Peyer's patch (tissue), 4 donors: ENCODE measurements at places on chromosomes 11 and 22. TPM values are rescaled to one million over a fixed set of nuclear protein-coding genes. Genes with fewer than 3 reads are reported as not detected.
A peak's percentile ranks its signal among the peaks of the same experiment; 100 is the strongest.

DNA sequence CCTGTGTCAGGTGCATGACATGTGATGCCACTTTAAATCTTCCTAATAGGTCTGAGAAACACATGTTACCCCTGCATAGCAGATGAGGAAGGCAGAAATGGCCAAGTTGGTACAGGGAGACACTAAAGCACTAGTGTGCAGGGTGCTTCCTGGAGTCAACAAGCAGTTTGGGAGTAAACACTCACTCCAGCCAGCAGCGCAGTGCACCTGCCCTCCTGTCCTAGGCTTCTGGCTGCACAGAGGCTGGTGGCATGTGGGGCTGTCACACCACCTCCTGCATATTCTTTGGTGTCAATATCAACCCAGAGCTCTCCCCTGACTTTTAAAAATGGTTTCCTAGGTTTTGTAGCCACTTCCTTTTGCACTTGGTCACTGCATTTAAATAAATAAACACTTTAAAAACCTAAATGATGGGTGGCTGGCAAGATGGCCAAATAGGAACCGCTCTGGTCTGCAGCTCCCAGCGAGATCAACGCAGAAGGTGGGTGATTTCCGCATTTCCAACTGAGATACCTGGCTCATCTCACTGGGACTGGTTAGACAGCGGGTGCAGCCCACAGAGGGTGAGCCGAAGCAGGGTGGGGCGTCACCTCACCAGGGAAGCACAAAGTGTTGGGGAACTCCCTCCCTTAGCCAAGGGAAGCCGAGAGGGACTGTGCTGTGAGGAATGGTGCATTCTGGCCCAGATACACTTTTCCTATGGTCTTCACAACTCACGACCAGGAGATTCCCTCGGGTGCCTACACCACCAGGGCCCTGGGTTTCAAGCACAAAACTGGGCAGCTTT lies 33.5 kb downstream of the GAB4 start:
- DNase-seq: no peak

DNA sequence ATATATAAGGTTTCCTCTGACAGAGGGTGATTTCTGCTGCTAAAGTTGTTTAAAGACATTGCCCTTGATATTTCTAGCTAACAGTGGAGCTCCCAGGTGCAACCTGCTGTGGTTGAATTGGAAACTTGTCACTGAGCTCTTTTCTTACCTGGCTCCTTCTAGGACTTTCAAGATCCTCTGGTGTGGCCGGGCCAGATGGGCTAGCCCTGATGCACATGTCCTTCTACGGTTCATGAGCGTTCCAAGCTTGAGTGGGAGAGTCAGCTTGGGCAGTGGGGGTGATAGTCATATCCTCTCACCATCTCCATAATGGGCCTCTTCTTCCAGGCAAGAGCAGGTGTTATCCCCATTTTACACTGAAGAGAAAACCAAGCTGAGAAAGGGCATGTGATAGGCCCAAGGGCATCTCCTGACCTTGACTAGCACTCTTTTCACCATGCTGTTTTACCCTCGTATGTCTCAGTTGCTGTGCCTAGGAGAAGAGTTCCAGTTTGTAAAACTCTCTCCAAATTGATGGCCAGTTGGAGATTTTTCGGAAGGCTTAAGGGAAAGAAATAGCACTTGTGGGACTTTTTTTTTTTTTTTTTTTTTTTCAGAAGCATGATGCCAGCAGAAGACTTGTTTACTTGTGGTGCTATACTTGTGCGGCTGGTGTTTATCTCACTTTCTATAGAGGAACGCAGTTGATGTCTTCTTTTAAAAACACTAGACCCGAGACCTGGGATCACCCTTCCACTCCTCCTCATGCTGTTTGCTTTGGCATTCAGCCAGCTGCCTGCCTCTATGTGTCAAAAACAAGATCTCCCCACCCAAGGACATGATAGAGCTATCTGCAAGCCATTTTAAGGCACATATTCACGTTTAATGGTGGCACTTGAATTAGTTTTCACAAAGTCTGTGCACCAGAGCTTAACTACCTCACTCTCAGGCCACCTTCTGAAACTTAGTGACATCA lies 32.6 kb downstream of the TEAD1 start:
- no peak for DNase-seq

GRCh38 chr11:131481303-131481702 lies 110.9 kb downstream of the NTM start:
- no peak for DNase-seq

- DNase-seq: no peak
Measured at GRCh38 chr11:123253911-123254310, 58.9 kb upstream of the CLMP start.

GRCh38 chr11:102476812-102477211 lies 24.2 kb upstream of the TMEM123 start:
- DNase-seq: no peak

GRCh38 chr22:50529416-50529896 lies 356 bp downstream of the TYMP start:
- DNase-seq: no peak

THOC5 gene
- 191 TPM for total RNA-seq

HTR3A gene
- total RNA-seq: 1.7 TPM

SGSM1 gene
- total RNA-seq: 3.3 TPM

DNA sequence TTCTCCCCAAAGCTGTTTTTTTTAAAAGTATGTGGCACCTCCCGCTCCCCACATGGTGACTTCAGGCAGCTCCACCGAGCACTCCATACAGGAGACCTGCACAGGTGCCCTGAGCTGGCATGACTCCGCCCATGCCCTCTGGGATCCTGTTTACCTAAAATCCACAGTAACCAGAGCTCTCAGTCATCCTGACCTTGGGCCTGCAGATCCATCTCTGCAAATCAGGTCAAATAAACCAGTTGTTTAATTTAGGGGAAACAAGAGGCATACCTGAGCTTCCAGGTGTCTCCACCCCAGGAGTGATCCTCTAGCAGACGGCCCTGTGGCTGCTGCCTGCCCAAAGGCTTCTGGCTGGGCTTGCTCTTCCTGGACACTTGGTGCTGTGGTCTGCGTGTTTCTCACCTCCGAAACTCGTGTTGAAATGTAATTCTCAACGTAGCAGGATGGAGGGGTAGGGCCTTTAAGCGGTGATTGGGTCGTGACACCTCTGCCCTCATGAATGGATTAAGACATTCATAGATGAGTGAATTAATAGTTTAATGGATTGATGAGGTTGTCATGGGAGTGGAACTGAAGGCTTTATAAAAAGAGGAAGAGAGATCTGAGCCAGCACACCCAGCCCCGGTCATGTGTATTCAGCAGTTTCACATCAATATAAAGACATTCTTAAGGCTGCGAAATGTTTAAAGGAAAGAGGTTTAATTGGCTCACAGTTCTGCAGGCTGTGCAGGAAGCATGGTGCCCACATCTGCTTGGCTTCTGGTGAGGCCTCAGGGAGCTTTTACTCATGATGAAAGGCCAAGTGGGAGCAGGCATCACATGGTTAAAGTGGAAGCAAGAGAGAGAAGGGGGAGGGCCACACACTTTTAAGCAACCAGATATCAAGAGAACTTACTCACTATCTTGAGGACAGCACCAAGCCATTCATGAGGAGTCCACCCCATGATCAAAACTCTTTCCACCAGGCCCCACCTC lies 34.1 kb downstream of the LINC01488 start:
- no peak for DNase-seq

GRCh38 chr22:25357606-25358420 lies 138.4 kb downstream of the CRYBB2 start:
- peak; percentile 39 for DNase-seq

DNA sequence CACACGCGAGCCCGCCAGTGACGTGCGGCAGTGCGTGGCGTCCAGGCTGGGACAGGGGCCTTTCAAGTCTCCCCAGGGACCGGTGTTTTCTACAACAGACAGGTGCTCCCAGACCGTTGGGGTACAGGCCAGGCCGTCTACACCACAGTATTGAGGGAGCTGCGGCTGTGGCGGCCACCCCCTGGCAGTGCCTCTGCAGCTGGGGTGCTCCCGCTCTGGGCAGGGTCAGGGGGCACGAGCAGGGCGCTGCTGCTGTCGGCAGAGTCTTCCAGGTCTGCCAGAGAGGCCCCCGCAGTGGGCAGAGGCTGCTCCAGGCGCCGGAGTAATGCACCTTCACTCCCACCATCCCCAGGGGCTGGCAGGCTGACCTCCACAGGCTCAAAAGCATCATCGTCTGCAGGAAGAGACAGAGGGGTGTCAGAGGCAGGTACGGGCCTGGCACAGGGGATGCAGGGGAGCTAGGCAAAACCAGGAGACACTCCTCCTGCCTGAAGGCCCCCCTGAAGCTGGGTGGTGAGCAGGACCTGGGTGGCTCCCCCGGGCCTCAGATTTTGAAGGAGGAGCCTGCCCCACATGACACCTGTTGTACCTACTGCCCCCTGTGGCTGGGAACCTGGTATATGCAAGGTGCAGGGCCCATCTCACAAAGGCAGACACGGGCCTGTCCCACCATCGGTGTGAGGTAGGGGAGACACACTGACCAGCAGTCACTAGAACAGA lies 83.3 kb downstream of the DGCR2 start:
- DNase-seq: no peak

DNA sequence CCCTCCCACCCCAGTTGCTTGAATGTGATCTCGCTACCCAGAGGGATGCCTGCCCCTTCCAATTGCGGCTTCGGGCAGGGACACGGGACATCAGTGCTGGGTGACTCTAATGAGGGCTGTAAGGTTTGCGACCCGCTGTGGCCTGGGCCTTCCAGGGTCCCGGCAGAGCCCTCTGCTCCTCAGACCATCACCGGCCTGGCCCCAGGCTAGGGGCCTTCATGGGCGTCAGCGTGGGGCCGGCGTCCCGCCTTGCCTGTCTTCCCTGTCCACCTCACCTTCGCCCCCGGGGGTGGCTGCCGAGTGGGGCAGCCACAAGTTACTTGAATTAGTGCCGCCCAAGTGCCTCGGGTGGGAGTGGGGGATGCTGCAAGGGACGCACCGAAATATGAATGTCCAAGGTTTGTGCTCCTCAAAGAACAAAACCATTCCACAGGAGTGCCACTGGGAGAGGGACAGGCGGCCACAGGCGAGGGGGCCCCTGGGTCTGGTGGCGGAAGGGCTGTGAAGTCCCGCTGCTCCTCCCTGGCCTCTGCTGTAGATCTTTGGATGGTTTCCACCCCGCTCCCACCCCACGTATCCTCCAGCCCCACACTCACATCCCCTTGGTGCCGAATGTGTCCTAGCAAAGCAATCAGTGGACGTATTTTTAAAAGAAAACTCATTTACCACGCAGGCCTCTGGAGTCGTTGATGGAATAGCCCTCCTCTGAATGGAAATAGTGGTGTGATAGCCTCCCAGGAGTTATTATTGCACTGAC lies 317.1 kb downstream of the NTM start:
- no peak for DNase-seq

GRCh38 chr11:11807811-11808782 lies 33.7 kb upstream of the USP47 start:
- DNase-seq: no peak

DNA sequence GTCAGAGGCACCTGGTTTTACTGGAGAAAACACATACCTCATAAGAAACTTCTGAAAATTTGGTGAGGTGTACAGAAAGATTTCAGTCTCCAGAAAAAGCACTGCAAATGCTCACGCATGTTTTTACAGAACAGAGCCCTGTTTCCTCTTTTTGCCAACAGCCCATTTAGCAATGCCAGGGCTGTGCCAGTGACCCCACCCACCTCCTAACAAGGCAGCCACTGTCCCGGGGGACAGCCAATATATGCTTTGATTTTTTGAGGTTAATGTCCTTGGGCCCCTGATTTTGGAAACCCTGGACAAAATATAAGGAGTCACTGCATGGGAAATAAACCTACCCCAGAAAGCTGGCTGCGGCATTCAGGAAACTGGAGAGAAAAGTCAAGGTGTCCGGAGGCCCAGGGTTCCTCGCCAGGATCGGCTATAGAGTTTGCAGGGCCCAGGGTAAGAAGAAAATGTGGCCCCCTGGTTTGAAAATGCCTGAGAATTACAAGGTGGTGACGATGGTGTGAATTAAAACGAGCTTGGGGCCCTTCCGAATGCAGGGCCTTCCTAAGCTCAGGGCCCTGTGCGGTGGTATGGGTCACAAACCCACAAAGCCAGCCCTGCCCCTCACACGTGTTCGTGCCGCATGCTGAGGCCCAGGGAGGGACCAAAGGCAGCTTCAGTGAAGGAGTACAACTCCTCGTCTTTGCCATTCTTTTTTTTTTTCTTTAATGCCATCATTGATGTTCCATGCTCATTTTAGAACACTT lies 71.1 kb upstream of the WNT7B start:
- peak; percentile 46 for DNase-seq

GRCh38 chr11:60592601-60593000 lies 77.4 kb downstream of the MS4A13 start:
- no peak for DNase-seq

DNA sequence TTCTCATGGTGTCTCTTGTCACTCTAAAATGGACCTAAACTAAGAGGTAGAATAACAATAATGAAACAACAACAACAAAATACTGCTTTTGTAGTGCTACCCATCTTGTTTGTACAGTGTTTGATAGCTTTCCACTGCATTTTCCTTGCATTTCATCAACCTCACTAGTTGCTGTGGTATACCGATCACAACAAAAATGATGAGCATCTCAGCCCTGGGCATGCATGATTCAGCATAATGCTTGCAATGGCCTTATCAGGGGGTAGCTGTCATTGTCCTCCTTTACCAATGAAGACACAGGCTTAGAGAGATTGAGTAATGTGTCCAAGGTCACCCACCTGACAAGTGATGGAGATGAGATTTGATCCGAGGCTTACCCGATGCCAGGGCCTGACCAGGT lies 682.5 kb downstream of the NTM start:
- no peak for DNase-seq

SHISAL1 gene
- total RNA-seq: 1.1 TPM

- DNase-seq: no peak
Measured at GRCh38 chr11:110857892-110858546, 145.8 kb upstream of the ARHGAP20 start.

GRCh38 chr11:114832532-114833125 lies 154.3 kb downstream of the NXPE2 start:
- no peak for DNase-seq

DNA sequence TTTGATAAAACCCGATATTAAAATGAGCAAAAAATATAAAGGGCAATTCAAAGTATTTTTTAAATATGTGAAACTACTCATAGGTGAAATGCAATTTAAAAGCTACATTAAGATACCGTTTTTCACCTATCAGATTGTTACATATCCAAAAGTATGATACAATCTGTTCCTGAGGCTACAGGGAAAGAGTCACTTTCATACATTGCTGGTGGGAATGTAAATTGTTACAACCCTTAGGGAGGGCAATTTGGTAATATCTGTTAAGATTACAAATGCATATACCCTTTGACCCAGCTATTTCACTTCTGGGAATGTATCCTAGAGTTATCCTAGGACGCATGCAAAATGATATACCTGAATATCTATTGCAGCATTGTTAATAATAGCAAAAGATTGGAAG lies 132.1 kb downstream of the BLID start:
- no peak for DNase-seq

DBX1 gene
- not detected for total RNA-seq
